ENCODE measurements at places on chromosomes 11 and 22.

DNA sequence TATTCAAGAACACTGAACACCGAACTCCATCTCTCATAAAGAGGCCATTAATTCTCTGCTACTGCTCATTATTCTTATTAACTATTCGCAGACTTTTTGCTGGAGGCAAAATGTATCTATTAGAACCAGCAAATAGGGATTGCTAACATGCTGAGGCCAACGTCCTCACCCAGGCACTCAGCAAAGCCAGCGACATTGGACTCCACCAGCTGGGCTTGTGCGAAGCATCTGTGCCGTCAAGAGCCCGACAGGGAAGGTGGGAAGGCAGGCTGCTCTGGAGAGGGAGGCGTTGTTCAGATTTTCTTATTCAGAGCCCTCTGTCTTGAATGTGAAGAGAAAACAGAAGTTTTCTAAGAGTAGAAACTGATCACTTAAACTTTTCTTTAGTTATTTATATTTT, 615.6 kb upstream of the KIRREL3 start:
- DNase-seq, result no peak

GRCh38 chr11:48142889-48143288, 73.7 kb upstream of the OR4B1 start:
- no peak for DNase-seq

DNA sequence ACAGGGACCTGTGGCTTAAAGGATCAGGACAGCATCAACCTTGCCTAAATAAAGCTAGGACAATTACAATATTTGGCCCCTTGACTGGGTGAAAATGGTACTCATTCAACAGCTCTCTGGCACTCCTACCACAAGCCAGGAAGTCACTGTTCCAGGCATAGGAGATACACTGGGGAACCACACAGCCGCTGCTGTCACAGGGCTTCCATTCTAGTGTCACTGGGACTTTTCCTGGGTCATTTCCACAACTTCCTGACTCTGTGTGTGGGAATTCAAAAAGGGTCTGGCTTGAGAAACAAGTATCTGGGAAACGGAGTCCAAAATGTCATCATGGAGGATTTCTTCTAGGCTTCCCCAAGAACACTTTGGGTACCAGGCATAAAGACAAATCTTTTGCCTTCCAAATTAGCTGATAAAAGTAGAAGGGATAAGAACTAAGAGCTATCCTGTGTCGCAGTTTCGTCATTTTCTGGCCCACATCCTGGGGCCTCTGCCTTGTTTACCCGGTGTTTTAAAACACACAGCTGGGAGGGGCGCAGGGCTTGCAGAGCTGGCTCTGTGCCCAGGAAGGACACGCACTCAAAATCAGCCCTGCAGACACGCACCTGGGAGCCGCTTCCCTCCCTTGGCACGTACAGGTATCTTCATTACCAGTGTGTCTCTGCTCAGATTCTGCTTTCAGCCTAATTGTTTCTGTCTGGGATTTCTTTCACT, 38.0 kb downstream of the TMEM45B start:
- no peak for DNase-seq

- DNase-seq, result no peak
Measured at GRCh38 chr11:115425816-115426215, 78.4 kb downstream of the CADM1 start.

GRCh38 chr22:50118557-50119168, 28.9 kb downstream of the MOV10L1 start:
- DNase-seq, result peak; percentile 49

DNA sequence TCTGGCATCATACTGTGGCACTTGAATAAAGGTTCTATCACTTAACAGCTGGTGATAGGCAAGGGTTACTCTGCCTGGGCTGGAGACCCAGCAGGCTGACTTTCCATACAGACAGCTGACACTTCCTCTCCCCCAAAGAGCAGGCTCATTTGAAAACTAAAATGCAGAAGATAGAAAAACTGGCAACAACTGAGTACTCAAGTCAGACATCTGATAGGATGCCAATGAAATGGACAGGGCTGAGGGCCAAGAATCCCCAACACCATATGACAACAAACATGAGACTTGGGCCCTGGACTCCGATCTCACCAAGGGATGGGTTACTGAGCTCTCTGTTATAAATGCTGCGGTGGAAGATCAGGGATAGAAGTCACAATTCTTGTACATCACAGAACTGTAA, 237.2 kb downstream of the LRRC4C start:
- DNase-seq, result no peak

- no peak for DNase-seq
Measured at GRCh38 chr11:92384358-92384757, 159.7 kb downstream of the FAT3 start.

GRCh38 chr11:61851113-61851899, 23.2 kb downstream of the FADS2 start:
- no peak for DNase-seq

DNA sequence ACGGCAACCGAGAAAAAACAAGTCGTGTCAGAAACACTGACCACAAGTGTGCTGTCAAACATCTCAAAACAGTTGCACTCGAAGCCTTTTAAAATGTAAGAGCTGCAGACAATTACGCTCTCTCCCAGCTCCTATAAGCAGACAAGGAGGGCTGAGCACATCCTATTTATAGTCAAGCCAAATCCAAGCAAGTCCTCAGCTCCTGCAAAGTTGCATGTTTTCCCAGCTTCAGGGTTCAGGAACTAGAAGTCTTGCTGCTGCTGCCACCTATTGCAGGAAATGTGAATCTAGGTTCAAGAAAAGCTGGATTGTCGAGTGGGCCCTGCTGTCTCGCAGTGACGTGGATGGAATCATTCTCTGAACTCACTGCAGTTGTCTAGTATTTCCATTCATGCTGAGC, 15.5 kb downstream of the EFCAB6 start:
- DNase-seq, result no peak

DNA sequence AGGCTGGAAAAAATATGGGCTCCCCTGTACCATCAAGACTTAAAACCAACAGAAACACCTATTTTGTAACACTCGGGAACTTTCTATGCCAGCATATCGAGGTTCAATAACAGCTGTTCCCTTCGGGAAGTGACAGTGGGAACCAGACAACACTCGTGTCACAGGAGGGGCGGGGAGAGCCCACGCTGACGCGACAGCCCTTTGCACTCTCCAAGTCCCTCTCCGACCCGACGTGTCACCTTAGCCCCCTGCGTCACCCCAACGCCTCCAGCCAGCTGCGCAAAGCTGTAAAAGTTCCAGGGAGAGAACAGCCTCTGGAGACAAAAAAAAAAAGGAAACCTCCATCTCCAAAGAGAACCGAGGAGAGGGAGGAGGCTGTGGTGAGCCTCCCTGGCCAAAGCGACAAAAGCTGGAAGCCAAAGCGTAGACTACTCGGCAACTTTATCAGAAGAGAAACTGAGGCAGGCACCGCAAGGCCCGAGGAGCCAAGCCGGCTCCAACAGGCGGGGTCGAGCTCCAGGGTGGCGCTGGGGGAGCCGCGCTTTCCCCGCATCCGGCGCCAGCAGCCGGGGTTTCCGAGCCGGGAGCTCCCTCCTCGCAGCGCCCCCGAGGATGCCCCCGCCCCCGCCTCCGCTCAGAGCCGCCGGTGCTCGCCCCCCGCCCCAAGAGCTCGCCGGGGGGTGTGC, 751 bp downstream of the ARFGAP3 start:
- peak; percentile 21 for DNase-seq

GRCh38 chr22:27135031-27135981, 477.9 kb downstream of the MIAT start:
- no peak for DNase-seq

DNA sequence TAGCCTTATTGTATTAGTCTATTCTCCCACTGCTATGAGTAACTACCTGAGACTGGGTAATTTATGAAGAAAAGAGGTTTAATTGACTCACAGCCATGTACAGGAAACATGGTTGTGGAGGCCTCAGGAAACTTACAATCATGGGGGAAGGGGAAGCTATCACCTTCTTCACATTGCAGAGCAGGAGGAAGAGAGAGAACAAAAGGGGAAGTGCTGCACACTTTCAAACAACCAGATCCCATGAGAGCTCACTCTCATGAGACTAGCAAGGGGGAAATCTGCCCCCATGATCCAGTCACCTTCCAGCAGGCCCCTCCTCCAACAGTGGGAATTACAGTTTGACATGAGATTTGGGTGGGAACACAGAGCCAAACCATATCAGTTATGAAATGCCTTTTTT, 179.4 kb downstream of the ARHGAP42 start:
- no peak for DNase-seq

GRCh38 chr11:35529971-35530495, 4.6 kb upstream of the PAMR1 start:
- DNase-seq, result no peak

DNA sequence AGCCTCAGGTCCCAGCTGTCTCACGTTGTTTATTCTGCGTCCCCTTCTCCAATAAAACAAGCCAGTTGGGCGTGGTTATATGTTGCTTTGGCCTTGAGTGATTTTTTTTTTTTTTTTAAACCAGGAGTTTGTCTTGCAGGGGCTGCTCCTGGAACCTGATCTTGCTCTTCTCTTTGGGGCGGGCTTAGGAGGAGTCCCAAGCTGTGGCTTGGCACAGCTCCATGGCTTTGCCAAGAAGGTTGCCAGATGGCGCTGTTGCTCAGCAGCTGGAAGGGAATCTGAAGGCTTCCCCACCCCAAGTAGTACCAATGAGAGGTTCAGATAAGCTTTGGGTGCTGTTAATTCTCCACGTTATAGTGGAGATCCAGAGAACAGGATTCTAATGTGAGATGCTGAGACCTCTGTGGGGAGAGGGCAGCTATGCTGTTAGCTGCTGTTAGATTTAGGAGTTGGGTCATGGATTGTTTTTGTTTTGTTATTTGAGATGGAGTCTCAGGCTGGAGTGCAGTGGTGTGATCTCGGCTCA, 2.0 kb upstream of the FERMT3 start:
- DNase-seq, result peak; percentile 98

DNA sequence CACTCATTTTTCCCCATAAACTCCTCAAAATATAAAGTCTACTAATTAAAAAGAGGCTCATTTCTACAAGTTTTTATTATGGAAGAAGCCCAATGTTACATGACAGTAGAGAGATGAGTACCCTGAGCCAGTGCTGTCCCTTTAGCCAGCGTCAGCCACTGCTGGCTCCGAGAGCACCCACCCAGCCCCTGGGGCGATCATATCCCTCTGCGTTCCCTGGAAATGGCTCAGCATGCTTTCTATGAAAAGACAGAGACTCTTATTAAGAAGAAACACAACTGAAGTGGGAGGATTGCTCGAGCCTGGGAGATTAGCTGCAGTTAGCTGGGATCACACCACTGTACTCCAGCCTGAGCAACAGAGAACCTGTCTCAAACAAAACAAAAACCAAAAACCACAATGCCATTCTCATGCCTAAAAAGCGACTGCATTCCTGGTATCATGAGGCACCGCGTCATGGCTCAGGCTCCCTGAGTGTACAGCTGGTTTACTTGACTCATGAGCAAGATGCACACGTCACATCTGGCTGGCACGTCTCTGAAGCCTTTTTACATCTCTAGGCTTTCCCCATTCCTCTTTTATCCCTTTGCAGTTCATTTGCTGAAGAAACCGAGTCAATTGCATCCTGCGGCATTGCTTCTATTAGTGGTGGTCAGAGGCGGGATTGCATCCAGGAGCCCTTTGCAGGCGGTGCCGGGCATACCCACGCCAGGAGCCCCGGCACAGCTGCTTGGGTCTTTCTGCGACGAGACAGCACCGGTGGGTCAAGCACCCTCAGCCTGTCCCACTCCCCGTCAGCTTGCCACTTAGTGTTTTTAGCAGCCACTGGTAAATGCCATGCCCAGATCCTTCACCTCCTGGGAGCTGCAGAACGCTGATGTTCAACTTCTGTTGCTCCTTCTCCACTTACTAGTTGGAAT, 119.9 kb downstream of the CTTN start:
- no peak for DNase-seq

GRCh38 chr11:5036669-5037068, 9.7 kb upstream of the OR52J3 start:
- DNase-seq, result no peak

DNA sequence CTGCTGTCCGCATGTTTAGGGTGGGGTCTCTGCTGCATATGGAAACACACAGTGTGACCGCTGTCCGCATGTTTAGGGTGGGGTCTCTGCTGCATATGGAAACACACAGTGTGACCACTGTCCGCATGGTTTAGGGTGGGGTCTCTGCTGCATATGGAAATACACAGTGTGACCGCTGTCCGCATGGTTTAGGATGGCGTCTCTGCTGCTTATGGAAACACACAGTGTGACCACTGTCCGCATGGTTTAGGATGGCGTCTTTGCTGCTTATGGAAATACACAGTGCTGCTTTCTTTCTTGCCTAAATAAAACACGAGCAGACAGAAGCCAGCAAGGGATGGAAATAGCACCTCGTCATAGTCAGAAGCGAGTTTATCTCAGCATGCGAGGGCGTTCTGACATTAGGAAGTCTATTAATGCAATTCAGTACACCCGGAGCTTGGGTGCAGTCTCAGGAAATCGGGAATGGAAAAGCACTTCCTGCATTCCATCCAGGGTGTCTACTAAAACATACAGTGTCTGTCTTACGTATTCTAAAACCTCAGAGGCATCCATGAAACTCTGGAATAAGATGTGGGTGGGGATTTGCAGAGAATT, 32.6 kb upstream of the TOLLIP start:
- DNase-seq, result no peak

- no peak for DNase-seq
Measured at GRCh38 chr11:123483466-123483865, 53.4 kb downstream of the GRAMD1B start.

- DNase-seq, result no peak
Measured at GRCh38 chr11:24286238-24286637, 210.6 kb upstream of the LUZP2 start.

- DNase-seq, result no peak
Measured at GRCh38 chr22:24706054-24706453, 68.5 kb downstream of the PIWIL3 start.

GRCh38 chr11:12377824-12378593, 638 bp downstream of the PARVA start:
- no peak for DNase-seq

GRCh38 chr11:15201586-15201985, 86.9 kb downstream of the INSC start:
- DNase-seq, result no peak

DNA sequence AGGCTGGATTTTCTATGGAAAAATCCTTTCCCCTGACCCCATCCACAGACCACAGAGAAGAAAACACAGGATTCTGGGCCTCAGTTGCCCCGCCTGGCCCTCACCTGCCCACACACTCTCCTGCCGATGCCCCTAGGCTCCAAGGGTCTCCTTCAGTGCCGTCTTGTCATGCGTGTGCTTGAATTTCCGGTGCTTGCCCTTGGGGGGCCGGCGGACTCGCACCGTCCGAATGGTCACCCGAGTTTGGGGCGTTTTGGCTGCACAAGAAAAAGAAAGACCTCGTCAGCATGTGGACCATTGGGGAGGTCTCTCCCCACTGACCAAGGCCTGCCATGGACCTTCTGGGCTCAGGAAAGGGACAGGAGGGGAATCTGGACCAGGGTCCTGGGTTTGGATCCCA, 19.2 kb downstream of the PDGFB start:
- DNase-seq, result no peak

DNA sequence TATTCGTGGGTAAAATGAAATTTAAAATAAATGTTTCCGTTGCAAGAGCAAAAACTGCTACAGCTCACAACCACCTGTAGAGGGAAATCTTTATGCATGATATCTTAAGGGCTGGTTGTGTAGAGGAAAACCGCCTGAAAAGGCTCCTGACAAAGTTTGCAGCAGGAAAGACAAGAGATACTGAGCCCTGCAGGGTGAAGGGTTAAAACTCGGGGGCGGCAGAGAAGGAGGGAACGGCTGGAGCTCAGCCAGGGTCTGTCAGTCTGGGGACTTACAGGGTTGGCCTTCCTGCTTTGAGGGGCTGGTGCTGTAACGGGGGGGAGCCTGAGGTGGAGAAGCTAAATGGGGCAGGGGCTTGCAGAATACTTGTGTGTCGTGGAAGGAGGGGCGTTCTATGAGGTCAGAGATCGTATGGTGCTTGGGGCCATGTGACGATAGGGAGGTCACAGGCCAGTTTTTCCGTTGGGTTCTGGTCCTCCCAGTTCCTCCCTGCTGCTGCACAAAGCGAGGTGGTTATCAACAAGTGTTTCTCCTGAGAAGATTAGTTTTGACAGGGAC, 122.9 kb upstream of the HSD17B12 start:
- no peak for DNase-seq
